ENCODE measurements at places on chromosomes 5 and 9.

GRCh38 chr5:68465934-68466551 lies 250.5 kb downstream of the PIK3R1 start:
- DNase-seq: no peak

GRCh38 chr5:57414857-57415256 lies 67.8 kb downstream of the ACTBL2 start:
- no peak for DNase-seq

DNA sequence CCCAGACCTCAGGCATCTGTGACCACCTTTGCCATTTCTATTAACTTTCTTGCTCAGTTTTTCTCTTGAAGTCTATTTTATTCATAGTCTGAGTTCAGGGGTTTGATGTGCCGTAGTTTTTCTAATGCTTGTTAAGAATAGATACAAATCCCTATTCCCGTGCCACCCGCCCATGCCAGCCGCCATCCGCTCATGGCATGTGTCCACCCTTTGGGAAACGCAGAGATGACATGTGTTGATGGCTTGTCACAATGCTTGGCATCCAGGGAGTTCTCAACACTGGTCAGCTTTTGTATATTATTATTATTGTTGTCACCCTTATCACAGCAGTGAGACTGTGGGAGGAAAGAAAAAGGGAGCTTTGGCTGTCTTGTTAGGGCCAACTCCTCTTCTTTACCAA lies 17.3 kb upstream of the ANGPTL2 start:
- no peak for DNase-seq

DNA sequence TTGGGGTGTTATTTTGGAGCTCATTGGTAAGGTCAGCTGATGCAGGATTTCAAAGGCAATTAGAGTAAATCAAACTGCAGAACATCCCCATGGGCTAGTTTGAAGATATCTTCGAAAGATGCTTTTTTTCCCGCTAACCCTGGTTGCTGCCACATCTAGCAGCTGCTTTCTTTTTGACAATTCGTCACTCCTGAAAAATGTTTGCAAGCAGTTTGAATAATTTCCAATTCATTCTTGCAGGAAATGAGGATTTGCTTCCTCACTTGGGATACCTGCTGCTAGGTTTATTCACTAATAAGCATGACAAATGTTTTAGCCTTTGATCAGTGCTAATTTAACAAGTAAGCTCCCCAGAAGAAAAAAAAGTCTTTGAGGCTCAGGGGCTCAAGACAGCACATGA lies 649.6 kb upstream of the RORB start:
- DNase-seq: no peak

DNA sequence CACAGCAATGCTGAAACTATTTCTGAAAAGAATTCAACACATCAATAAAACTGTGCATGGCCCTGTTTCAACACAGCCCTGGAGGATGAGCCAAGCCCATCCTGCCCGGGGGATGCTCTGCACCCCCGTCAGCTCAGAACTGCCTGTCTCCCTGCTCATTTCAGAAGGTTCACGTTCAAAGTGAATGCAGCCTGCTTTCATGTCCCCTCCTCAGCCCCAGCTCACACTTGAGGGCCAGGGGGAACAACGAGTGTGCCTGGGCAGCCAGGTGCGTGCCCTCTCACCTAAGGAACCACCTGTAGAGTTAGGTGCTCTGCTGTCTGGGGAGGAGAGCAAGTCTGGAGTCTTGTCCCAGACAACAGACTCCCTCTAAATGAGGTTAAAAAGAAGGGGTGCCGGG lies 348.5 kb upstream of the IRX2 start:
- DNase-seq: peak; percentile 43

- no peak for DNase-seq
These were observed 72.1 kb downstream of the LRSAM1 start for GRCh38 chr9:127523312-127523851.

DNA sequence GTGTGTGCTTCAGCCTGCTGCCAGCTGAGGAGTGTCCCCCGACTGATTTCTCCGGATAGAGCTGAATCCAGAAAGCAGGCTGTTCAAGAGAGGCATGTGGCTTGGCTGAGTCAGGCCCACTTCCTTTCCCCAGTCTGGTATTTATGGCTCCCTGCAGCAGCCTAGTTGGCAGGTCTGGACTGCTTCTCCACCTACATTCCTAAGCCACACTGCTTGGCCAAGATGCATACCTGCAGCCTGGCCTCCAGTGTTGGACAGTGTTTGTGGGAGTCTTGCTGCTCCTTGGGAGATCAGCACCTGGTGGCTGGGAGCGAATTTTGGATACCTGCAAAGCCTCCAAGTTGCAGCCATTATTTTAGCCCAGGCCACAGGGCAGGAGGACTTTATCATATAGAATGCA lies 670.8 kb downstream of the ACTL7B start:
- no peak for DNase-seq

GRCh38 chr9:748861-749497 lies 92.5 kb upstream of the DMRT1 start:
- no peak for DNase-seq

- no peak for DNase-seq
These were observed 23.3 kb upstream of the ZDHHC12 start for GRCh38 chr9:128747241-128747640.

GRCh38 chr5:103244398-103244797 lies 14.2 kb upstream of the MACIR start:
- DNase-seq: no peak

DNA sequence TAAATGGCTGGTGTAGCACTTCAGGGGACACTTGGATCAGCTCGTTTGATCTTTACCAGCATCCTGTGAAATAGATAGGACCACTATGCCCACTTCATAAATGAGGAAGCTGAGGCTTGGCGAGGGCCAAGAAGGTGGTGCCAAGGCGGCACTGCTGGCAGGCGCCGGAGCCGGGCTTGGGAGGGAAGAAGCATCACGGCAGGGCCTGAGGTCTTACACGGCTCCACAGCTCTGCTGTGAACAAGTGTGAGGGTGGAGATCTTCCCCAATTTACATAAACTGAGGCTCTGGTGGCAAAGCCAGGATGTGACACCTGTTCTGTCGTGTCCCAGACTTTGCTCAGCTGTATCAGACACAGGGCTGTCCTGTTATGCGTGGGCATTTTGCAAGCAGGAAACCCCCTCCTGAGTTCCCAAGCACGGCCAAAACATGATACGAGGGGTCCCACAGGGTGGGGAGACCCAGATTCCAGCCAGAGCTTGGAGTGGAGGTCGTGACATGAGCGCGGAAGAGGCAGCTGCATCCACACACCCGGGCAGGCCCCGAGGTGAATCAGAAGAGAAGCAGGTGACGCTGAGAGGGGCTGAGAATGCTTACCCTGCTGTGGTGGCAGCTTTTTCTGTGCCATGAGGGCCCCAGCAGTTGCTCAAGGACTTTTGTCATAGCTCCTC lies 117.5 kb upstream of the BOD1 start:
- no peak for DNase-seq

DNA sequence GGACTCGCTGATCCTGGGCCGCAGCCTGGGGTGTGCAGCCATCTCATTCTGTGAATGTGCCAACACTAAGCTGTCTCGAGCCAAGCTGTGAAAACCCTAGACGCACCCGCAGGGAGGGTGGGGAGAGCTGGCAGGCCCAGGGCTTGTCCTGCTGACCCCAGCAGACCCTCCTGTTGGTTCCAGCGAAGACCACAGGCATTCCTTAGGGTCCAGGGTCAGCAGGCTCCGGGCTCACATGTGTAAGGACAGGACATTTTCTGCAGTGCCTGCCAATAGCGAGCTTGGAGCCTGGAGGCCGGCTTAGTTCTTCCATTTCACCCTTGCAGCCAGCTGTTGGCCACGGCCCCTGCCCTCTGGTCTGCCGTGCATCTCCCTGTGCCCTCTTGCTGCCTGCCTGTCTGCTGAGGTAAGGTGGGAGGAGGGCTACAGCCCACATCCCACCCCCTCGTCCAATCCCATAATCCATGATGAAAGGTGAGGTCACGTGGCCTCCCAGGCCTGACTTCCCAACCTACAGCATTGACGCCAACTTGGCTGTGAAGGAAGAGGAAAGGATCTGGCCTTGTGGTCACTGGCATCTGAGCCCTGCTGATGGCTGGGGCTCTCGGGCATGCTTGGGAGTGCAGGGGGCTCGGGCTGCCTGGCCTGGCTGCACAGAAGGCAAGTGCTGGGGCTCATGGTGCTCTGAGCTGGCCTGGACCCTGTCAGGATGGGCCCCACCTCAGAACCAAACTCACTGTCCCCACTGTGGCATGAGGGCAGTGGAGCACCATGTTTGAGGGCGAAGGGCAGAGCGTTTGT lies 19.9 kb downstream of the PTGES2 start:
- no peak for DNase-seq

- DNase-seq: no peak
These were observed 83.3 kb downstream of the MLLT3 start for GRCh38 chr9:20538956-20539355.

GRCh38 chr5:109833946-109834345 lies 144.2 kb downstream of the MAN2A1 start:
- DNase-seq: no peak

DNA sequence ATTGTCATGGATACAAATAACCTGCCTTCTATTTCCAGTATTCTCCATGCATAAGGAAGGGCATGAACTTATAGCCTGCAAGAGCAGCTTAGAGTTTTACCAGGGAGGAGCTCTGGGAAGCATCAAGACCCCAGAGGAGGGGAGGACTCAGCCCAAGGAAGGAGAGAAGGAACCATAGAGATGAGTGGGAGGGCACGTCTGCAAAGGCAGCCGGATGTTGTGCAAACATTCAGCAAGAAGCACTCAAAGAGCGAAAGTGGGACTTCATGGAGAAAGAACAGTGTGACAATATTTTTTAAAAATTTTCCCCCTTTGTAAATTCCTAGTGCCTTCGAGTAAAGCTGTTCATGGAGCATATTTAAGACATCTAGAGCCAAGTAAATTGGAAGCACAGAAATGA lies 270.1 kb upstream of the PTGER4 start:
- DNase-seq: no peak

- no peak for DNase-seq
These were observed 8.4 kb downstream of the SREK1IP1 start for GRCh38 chr5:64759960-64760660.

- DNase-seq: peak; percentile 50
These were observed 109.0 kb upstream of the ATP10B start for GRCh38 chr5:160961038-160961437.

DNA sequence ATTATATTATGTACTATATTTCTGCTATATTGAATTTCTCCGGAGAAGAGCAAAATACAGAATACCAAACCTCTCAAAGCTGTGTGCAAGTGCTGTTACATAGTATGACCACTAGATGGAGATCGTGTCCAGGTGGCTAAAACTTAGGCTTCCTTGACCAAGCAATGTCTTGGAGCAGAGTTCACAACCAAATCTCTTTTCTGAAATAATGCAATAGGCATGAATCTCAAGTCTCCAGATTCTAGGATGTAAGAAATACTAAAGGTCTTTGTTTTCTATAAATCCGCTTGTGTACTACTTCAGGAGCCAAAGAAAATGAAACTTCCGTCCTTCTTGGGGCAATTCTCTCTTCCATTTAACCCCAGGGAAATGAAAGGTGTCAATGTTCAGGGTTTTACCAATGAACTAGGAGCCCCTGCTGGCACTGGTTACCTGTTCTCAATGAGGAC lies 181.5 kb upstream of the RAI14 start:
- DNase-seq: no peak

- no peak for DNase-seq
These were observed 57.5 kb downstream of the RICTOR start for GRCh38 chr5:39016587-39017275.

DNA sequence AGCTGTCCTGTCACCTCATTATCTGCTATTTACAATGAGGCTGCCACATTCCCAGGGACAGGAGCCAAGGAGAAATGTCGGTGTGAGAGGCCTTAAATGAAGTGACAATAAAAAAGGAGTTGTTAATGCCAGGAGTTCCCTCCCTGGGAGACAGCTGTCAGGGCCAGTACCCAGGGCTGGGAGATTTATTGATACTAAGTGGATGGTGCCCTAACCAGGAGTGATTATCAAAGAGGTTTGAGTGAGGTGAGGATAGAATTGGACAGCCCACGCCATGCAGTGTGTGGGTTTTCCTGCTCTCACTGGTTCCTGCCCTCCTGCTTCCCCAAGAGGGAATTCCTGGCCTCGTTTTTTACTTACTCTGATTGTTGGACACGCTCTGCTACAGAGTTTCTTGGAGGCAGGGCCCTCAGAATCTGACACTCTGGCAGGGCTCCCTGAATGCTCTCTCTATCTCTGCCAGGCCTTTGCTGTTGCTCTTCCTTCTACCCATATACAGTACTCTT lies 150.8 kb downstream of the GRIA1 start:
- no peak for DNase-seq

DNA sequence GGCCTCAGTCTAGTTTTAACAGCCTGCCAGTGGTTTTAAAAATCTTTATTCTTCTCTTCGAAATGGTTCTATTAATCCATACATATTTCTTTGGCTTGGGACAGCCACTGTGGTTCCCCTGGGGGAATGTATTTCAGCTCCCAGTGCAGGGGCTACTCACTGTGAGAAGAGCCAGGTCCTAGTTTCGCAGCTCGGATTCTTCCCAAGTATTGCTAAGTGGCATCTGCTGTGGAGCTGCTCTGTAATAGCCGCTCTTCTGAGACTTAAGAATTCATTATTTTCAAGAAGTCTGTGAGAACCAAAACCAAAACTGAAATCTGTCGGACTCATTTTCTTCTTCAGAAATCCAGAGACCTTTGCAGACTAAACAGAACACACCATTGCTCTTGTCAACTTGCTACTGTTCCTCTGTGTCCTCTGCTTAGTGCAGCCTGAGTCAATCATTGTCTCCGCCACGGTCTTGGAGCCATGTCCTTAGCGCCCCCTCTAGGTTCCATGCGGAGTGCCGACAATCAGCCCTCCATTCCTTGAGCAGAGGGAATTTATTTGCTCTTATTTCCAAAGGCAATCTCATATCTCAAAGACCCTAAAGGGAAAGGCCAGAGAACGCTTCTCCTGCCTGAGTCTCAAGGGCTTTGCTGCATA lies 478.2 kb downstream of the SPATA31D1 start:
- peak; percentile 51 for DNase-seq

DNA sequence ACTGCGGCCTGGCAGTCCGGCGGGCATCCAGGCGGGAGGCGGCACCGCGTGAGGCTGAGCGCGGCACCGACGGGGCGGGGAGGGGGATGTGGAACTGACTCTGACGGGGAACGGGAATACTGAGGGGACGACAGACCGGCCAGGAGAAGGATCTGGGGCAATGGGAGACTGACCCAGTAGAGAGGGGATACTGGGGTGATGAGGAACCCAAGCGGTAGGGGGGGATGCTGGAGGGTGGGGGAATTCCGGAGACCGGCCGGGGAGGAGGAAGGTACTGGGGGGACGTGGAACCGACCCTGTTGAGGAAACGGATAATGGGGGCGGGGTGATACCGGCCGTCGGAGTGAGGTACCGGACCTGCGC lies 423 bp downstream of the IPPK start:
- DNase-seq: no peak

DNA sequence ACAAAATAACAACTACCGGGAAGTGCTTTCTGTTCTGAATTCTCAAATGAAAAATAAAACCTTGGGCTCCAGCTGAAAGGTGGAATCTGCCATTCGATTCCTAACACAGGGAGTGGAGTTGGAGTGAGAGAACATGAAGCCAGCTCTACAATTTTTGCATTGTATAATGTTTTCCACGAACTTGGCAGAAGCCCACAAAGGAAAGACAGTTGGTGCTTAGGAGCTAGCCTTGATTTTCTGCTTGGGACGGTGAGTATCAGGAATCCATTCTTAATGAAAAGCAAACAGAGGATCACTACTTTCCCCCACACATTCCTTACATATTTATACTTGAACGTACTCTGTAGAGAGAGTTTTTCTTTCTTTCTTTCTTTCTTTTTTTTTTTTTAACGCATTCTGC lies 74.2 kb upstream of the FBXL7 start:
- no peak for DNase-seq

- no peak for DNase-seq
These were observed 630.6 kb upstream of the SGCD start for GRCh38 chr5:155696362-155696761.

- DNase-seq: no peak
These were observed 2.0 kb downstream of the ERBIN start for GRCh38 chr5:65928322-65928752.
